ENCODE measurements at places on chromosomes 12 and 14.

GRCh38 chr12:76037130-76038103 is 5.8 kb upstream of the PHLDA1 start:
- DNase-seq, result peak; percentile 67

GRCh38 chr12:69468237-69469026 is 1.8 kb upstream of the FRS2 start:
- DNase-seq, result no peak

DNA sequence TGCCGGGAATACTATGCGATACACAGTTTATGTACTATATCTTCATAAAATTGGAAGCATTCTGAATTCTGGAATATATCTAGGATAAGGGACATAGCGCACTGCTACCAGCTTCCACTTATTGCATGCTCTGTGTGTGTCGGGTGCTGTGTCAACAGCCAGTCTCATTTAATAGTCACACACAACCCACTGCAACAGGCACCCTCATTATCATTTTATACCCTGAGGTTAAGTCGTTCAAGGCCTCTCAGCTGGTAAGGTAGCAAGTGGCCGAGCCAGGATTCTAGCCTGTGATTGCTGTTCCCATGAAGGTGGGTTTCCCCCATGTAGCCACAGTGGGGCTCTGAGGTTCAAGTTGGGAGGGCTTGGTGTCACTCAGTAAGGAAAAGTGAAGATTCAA is 7.0 kb downstream of the PPP1R1A start:
- DNase-seq, result no peak

DNA sequence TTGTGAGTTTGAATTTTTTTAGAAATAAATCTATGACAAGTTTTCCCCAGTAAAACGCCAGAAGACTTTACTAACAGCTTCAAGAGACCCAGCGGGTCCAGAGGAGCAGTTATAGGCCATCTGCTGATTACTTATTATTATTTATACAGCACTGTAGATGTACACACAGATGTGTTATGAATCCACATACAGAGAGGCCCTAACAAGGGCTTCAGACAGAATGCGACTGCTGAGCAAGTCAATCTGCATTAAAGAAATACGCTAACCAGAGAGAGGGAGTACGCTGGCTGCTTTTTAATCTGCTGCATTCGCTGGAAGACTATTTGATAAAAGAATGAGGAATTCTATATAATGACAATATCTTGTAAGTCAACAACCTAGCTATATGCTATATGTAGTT is 32.5 kb downstream of the ATF7 start:
- no peak for DNase-seq

DNA sequence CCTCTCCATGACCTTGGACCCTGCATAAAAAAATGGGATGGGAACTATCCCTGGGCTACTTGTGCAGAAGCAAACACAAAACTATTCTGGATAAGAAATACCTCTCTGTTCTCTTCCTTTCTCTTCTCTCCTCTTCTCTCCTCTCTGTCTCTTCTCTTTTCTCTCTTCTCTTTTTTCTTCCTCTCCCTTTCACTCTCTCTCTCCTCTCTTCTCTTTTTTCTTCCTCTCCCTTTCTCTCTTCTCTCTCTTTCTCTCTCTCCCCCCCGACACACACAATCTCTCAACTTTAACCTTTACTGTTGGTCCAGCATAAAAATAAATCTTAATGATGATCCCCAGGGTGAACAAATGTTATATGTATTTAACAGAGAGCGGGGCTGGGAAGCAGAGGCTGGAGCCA is 141.4 kb downstream of the SRGAP1 start:
- no peak for DNase-seq

DNA sequence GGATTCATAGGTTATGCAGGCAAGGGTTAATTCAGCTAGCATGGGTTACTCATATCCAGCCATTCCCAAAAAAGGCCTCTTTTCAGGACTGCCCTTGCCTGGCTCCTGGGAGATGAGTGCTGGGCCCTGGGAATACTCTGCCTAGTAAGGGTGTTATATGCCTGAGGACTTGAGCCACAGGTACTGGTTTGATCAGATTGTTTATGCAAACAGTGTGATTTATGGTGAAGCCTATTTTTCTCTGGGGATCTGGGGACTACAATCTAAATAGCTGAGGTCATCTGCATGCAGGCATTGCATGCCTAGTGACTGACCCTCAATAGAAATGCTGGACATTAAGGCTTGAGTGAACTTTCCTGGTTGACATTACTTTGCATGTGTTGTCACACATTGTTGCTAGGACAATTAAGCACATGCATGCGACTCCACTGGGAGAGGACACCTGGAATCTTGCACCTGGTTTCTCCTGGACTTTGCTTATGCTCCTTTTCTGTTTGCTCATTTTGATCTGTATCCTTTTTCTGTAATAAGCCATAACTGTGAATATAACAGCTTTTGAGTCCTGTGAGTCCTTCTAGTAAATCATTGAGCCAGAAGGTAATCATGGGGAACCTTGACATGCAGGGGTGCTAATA is 73.0 kb downstream of the RAD51B start:
- DNase-seq, result no peak

GRCh38 chr12:2451025-2451424 is 343.7 kb upstream of the FKBP4 start:
- no peak for DNase-seq

GRCh38 chr12:123941000-123941399 is 31.6 kb downstream of the CCDC92 start:
- no peak for DNase-seq

GRCh38 chr14:95520346-95520745 is 3.9 kb upstream of the SYNE3 start:
- no peak for DNase-seq

DNA sequence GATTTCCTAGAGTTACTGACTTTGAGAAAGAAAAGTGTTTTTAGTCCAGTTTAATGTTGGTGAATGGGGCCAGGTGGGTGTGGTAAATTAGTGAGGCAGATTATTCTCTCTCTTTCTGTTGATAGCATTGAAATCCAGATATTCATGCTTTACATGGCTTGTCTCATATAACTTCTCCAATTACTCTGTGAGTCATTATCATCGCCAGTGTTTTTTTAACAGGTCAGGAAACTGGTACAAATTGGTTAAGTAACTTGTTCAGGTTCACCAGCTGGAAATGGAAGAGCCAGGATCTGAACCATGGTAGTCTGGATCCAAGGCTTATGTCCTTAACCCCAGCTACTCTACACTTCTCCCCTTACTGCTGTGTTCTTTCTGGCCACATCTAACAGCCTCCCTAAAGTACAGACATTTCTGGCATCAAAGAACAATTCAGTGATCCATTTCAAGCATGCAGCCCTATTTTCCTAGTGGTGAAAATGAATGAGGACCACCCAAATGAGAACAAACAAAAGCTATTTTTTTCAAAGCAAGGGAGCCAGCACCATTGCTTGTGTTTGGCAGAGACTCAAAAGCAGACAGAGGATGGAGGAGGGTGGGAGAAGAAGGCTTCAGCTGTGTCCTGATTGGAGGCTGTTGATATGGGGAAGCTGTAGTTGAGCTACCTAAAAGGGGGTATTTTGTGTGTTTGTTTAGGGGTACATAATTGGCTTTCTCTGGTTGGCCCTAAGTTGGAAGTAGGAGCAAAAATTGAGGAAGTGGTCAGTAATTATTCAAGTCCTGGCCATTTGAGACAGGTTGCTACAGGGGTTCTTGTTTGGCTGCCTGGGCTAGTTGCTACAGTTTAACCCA is 1.7 kb downstream of the IRAK3 start:
- DNase-seq, result no peak

- DNase-seq, result no peak
Observed at GRCh38 chr12:3718100-3718499, 34.8 kb downstream of the CRACR2A start.

- no peak for DNase-seq
Observed at GRCh38 chr12:6091786-6092566, 32.5 kb downstream of the VWF start.

- no peak for DNase-seq
Observed at GRCh38 chr12:112007945-112008344, 5.0 kb downstream of the TMEM116 start.

GRCh38 chr12:109295764-109296425 is 13.2 kb downstream of the FOXN4 start:
- no peak for DNase-seq

DNA sequence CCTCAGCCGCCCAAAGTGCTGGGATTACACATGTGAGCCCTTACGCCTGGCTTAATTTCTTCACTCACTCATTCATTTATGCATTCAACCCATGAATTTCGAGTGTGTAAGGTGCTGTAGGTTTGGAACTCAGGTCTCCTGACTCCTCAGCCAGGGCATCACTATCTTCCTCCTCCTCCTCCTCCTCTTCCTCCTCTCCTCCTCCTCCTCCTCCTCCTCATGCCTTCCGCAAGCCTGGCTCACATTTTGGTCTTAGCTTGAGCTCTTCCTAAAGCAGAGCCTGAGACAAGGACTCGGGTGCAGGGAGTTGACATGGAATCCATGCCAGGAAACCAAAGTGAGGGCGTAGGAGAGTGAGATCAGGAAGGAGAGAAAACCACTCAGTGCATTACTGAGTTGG is 20.8 kb upstream of the CHGA start:
- no peak for DNase-seq

- no peak for DNase-seq
Observed at GRCh38 chr12:113170926-113171325, 14.4 kb downstream of the DDX54 start.

GRCh38 chr12:53677016-53677799 is 1.3 kb upstream of the ATP5MC2 start:
- DNase-seq, result no peak

GRCh38 chr12:47715393-47715876 is 9.6 kb upstream of the RPAP3 start:
- DNase-seq, result peak; percentile 85

DNA sequence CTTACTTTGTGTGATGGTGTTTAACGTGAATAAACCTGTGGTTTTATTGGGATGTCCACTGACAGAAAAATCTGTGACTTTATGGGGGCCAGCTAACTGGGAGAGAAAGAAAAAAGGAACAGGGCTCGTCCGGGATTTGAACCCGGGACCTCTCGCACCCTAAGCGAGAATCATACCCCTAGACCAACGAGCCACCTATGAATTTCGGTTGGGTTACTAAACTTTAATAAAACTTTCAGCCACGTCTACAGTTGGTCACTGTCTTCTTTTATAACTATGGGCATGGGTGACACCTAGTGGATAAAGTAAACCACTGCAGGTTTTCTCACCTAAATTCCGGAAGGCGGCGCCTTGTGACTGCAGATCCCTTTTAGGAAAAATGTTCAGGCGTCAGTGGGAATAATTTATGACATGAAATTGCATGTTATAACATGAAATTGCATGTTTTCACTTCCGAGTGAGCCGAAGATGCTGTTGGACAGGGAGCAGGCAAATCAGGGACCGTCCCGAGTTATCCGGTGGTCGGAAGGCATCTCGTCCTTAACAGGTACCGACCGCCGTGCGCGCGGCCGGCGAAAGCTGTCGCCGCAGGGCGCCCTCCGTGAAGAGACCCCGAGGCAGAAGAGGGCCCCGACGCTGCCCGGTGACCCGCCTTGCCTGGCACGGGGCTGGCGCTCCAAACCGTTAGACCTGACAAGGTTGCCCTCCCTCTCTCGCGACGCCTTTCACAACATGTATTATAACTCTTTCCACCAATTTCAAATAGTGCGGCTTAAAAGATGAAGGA is 18.2 kb upstream of the RNASE12 start:
- peak; percentile 78 for DNase-seq

DNA sequence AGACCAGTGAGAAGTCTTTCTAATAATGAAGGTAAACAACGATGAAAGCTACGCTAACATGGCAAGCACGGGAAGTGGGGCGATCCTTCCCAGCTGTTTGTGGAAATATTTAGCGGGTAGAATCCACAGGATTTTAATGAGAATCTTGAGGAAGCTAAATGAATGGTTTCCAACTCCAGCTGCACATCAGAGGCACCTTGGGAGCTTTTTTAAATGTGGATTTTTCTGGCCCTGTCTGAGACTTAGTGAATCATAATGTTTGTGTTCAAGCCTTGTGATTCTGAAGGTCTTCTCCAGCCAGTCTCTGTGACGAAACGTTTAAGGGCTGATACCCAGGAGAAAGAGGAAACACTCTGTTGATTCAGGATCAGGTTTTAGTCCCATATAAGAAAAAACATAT is 169.8 kb downstream of the CAPZA3 start:
- no peak for DNase-seq

GRCh38 chr12:67508830-67509229 is 139.7 kb upstream of the DYRK2 start:
- DNase-seq, result no peak

DNA sequence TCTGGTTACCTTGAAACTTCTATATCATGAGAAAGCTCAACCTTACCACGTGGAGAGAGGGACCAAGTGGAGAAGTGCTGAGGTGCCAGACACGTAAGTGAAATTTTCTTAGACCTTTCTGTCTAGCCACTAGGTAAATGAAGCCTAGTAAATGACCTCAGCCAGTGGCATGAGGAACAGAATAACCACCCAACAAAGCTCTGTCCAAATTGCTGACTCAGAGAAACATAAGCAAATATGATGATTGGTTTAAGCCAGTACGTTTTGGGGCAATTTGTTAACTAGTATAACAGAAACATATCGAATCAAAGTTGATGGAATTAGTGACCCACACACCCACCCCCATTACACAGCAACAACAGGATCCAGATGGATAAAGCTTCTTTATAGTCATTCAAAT is 75.2 kb upstream of the MAX start:
- no peak for DNase-seq

GRCh38 chr14:105226198-105226597 is 22.1 kb upstream of the BTBD6 start:
- no peak for DNase-seq

- DNase-seq, result no peak
Observed at GRCh38 chr12:62426089-62426488, 40.5 kb upstream of the MON2 start.

DNA sequence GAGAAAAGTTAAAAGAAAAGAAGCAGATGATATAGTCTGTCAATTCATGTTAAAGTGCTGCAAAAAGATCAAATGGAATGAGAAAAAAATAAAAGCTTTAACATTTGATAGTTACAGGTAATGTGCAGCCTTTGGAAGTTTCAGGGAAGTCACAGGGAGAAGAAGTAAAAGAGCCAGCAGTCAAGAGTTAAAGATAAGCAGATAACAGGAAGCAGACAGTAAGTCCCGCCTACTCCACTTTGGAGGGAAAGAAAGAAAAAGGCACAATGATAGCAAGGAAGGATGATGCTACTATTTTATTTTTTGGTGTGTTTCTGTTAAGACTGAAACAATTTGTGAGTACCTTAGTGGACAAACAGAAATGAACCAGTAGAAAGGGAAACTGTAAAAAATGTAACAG is 111.1 kb upstream of the KRR1 start:
- DNase-seq, result no peak

DNA sequence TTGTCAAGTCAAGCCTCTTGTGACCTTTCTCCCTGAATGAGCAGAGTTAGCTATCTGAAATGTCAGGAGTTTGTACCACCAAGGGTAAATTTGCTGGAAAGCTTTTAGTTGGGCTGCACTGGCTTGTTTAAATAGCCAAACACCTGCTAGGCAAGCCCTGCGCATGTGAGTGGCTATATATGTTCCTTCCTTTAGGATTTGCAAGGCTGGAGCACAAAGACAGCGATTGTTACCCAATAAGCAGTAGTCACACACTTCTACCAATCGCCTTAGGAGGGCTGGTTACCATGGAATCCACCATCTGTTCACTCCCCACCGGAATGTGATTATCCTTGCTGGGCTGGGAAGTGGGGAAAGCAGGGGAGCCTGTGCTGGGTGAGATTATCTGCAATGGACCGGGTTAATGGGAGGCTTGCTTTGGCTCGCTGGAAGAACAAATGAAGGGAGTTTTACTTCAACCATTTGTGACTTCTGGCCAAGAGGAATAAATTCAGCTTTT is 102.5 kb downstream of the FGD4 start:
- DNase-seq, result peak; percentile 99

Measured in NCI-H2081 (cell line).